ENCODE measurements at places on chromosomes 3 and 15.

DNA sequence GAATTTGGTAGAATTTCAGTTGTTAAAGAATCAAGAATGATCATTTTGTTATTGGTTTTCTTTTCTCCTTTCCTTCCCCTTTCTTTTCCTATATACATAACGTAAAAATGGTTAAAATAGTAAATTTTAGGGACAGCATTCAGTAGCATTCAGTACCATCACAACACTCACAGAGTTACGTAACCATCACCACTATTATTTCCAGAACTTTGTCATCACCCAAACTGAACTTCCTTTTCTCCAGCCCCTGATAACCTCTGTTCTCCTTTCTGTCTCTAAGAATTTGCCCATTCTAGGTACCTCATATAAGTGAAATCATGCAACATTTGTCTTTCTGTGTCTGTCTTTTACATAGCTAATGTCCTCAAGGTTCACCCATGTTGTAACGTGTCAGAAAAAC, 165.3 kb downstream of the AKAP13 start:
- peak; percentile 35 for DNase-seq

DNA sequence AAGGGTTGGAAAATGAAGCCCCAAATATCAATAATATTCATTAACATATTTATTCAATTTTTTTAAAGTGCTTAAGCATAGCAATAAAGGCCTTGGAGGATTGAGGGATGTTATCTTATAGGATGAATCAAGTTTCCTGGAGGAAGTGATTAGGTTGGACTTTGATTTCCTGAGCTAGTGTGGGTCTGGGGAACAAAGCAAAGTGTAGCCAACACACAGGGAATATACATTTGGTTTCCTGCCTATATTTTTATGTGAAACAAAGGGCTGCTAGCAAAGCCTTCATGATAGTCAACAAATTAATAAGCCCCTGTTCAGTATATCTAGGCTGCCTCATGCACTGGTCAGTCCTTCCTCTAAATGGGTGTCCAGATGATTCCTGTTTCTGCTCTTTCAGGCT, 261.1 kb upstream of the IL12A start:
- DNase-seq = no peak

GRCh38 chr3:94937980-94938379, 875.1 kb downstream of the NSUN3 start:
- DNase-seq = no peak

- no peak for DNase-seq
These were observed 32.4 kb downstream of the LSM3 start for GRCh38 chr3:14210843-14211594.

- DNase-seq = no peak
These were observed 2.0 kb downstream of the AHSG start for GRCh38 chr3:186614597-186615483.

DNA sequence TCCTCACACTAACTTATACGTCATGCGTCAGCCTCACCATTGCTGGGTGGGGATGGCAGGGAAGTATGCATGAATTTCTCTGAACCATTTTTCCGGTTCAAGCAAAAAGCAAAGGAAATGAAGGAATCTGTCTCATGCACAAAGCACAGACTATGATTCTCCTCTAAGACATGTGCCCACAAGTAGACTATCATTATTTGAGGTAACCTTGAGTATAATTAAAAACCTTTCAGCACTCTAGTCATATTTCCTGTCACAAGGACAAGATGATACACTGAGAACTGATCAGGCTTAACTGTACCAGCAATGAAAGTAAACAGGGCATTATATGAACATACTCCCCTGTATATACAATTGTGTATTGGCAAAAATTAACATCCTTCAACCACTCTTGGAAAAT, 56.7 kb upstream of the TSC22D2 start:
- no peak for DNase-seq

DNA sequence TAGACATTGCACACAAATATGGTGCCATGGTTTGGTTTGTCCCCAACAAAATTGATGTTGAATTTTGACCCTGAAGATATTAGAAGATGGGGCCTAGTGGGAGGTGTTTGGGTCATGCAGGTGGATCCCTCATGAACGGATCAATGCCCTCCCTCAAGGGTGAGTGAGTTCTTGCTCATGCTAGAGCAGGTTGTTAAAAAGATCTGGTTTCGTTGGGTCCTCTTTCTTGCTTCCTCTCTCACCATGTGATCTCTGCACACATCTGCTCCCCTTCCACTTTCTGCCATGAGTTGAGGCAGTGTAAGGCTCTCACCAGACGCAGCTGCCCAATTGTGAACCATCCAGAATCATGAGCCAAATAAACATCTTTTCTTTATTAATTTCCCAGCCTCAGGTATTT, 87.8 kb upstream of the MDFIC2 start:
- DNase-seq = no peak

DNA sequence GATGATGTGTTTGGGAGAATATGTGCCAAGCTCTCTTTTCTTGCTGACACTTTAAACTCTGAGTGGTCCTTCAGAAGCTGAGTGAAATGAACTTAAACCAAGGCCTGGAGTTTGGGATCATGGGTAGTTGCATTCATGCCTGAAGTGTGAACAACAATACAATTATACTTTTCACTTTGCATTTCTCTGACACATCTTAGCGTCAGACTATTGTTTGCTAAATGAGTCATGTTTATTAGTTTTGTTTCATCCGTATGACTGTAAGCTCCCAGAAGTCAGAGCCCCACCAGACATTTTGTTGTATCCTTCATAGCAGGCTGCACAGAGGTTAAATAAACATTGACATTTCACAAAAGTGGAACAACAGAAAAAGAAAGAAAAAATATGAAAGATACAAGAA, 542.6 kb downstream of the TUSC7 start:
- DNase-seq = no peak

DNA sequence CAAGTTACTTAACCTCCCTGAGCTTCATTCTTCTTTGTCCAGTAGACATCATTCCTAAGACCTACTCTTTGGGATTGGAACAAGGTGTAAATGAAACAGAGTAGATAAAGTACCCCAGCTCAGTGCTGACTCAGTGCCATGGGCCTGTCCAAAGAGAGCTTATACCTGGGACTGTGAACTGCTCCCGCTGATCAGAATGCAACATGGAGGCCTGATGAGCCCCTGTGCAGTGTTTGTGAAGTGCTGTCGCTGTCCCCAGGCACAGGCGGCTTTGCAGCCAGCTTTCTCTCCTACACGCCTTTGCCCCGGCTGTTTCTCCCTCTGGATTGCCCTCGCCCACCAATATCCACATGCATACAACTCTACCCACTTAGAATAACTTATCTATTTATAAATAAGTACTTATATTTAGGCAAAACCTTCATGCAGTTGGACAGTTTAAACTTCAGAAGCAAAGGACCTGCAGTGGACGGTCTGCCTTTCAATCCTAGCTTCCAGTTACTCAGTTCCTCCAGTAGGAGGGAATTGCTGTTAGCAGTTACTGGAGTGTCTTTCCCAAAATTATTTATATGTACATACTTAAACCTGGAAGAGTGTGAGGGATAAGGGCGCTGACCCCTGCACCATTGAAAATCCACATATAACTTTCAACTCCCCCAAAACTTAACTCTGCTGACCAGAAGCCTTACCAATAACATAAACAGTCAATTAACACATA, 80.0 kb downstream of the CORO2B start:
- no peak for DNase-seq

Data from SIG-M5 (cell line).